ENCODE measurements at places on chromosomes 12 and 14. TPM values are rescaled to one million over a fixed set of nuclear protein-coding genes. Genes with fewer than 3 reads are reported as not detected.

GRCh38 chr12:91763654-91764370 is 381.8 kb downstream of the BTG1 start:
- DNase-seq: no peak
- no peak overlapping the region for H3K27ac ChIP-seq
- H3K36me3 ChIP-seq: no peaks in the 10 kb centered on the region
- no peaks in the 10 kb centered on the region for H3K4me1 ChIP-seq
- no peaks in the 10 kb centered on the region for H3K27me3 ChIP-seq
- no peak overlapping the region for H3K4me3 ChIP-seq

DNA sequence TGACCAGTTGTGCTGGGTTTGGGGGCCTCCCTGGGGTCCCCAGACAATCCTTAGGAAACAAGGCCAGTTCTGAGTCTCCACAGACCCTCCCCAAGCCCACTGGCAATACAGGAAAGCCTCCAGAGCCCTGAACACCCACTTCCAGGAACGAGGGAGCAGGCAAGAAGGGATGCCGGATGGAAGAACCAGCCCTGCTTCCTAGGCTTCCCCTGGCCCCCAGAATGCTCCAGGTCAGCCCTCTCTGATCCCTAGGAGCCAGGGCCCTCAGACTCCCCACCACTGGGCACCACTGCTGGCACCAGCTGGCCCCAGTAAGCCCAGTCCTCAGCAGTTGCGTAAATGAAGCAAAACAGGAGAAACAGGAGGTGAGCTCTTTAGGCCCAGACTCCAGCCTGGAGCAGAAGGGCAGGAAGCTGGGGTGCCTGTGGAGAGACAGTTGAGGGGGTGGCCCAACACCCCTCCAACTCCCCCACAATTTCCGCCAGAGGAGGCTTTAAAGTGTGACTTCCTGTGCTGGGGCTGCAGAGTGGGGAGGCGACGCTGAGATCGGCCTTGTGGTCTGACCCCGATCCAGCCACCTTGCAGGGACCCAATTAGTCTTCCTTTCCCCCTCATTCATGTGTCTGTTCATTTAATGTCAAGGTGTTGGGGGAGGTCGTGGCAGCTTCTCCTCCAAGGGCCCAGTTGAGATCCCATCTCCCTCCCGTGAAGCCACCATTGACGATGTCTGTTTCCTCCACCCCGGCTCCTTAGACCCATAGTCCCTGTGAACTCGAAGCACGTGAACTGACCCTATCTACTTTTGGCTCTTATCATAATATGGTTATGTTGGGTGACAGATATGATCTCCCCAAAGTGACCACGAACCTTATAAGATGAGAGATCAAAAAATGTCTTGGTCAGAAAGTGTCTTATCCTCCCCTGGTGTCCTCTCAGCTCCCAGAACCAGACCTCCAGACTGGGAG is 4.7 kb downstream of the TNFRSF1A start:
- no peaks in the 10 kb centered on the region for H3K36me3 ChIP-seq
- H3K27ac ChIP-seq: peak overlapping the region; percentile 98
- H3K27me3 ChIP-seq: no peaks in the 10 kb centered on the region
- H3K4me1 ChIP-seq: peaks cover 81% of the 10 kb centered on the region
- H3K4me3 ChIP-seq: peak overlapping the region; percentile 84

DDX55 gene
- total RNA-seq: 29.2 TPM

DNA sequence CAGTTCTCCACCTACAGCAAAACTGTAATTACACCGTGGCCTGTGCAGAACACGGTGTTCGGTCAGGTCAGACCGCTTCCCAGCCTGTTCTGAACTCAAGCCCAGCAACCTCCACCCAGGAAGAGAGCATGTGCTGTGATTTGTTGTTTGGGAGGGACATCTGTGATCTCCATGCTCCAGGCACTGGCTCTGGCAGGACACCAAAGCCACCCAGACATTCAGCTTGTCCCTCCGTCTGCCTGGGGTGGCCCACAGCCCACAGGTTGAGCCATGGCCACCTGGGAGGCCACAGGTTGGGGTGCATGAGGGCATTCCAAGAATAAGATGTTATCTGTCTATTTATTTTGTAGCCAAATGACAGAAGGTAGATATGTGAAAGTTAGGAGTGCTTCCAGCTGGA is 1091.1 kb downstream of the VRK1 start:
- no peak for DNase-seq
- no peaks in the 10 kb centered on the region for H3K36me3 ChIP-seq
- H3K27ac ChIP-seq: no peak overlapping the region
- no peaks in the 10 kb centered on the region for H3K27me3 ChIP-seq
- no peak overlapping the region for H3K4me3 ChIP-seq

GRCh38 chr12:122051231-122051876 is 27.2 kb upstream of the MLXIP start:
- DNase-seq: no peak
- H3K27me3 ChIP-seq: no peaks in the 10 kb centered on the region
- no peak overlapping the region for H3K4me3 ChIP-seq

DNA sequence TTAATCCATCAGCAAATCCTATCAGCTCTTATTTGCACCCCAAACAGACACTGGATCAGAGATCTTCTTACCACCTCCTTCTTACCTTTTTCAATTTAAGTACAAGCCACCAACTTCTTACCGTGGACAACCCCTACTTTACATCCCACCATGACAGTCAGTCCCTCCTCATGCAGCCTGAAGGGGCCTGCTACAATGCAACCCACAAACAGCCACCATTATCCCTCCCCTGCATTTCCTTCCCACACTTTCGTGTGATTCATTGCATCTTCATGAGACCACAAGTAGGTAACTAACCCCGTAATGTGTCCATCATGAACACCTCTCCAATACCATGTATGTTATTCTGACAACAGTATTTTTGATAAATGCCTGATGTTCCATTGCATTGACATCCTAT is 108.6 kb downstream of the BCL11B start:
- no peak overlapping the region for H3K27ac ChIP-seq
- no peaks in the 10 kb centered on the region for H3K4me1 ChIP-seq
- no peaks in the 10 kb centered on the region for H3K36me3 ChIP-seq
- no peak for DNase-seq
- H3K4me3 ChIP-seq: no peak overlapping the region
- no peaks in the 10 kb centered on the region for H3K27me3 ChIP-seq

- no peak overlapping the region for H3K4me3 ChIP-seq
- no peak for DNase-seq
- no peaks in the 10 kb centered on the region for H3K27me3 ChIP-seq
- no peaks in the 10 kb centered on the region for H3K4me1 ChIP-seq
Measured at GRCh38 chr12:25124493-25124892, 70.5 kb downstream of the DNAI7 start.

KRT72 gene
- total RNA-seq: not detected

DNA sequence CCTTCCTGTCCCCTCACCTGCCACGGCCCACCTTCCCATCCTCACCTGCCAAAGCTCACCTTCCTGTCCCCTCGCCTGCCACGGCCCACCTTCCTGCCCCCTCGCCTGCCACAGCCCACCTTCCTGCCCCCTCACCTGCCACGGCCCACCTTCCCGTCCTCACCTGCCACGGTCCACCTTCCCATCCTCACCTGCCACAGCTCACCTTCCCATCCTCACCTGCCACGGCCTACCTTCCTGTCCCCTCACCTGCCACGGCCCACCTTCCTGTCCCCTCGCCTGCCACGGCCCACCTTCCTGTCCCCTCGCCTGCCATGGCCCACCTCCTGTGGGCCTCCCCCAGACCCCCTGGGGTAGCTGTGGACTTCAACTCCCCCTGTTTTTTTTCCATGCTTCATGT is 48.8 kb upstream of the GPR68 start:
- H3K4me1 ChIP-seq: no peaks in the 10 kb centered on the region
- no peak overlapping the region for H3K27ac ChIP-seq
- H3K36me3 ChIP-seq: peaks cover 12% of the 10 kb centered on the region
- no peak overlapping the region for H3K4me3 ChIP-seq

RHEBL1 gene
- total RNA-seq: not detected

DNA sequence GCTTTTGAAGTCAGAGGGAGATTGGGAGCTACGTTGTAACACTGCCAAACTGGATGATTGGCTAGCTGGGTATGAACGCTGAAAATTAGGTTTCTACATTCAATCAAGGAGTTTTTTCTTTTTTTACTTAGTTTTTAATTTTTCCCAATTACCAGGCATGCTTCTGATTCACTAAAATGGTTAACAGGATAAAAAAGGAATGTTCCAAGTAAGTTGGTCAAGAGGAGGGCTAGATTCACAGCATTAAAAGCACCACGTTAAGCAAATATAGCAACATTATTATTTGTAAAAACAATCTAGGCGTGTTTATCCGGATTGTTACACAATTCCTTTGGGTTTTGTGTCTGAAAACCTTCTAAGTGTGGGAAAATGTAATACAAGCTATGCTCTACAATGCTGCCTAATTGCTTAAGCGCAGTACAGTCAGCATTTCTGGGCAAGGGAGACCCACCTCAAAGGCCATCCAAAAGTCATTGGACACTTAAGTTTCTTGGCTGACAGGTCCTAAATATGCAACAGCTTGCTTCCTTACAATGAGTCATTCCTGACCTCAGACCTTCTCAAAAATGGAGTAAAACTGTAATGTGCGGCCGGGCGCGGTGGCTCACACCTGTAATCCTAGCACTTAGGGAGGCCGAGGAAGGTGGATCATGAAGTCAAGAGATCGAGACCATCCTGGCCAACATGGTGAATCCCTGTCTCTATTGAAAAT is 1.2 kb downstream of the RPLP0 start:
- H3K4me3 ChIP-seq: peak overlapping the region; percentile 95
- no peak for DNase-seq
- H3K4me1 ChIP-seq: peaks cover 45% of the 10 kb centered on the region
- no peaks in the 10 kb centered on the region for H3K27me3 ChIP-seq
- peak overlapping the region; percentile 96 for H3K27ac ChIP-seq

DNA sequence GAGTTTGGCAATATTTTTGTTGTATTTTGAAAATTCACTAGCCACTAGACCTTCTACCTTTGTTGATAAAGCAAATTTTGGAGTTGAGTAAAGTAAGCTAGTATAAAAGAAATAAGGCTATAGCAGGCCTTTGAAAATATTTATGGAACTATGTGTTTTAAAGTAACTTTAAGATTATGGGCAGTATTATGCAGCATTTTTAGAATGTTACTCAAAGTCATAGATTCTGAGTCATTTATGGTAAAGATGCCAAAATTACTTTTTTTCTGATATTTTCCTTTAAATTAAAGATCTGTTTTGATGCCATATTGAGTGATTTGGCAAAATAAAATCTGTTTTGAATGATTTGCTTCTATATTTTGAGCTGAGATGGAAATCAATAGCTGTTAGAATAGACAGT is 57.2 kb downstream of the SYNE2 start:
- H3K4me1 ChIP-seq: peaks cover 10% of the 10 kb centered on the region
- no peaks in the 10 kb centered on the region for H3K36me3 ChIP-seq
- no peak overlapping the region for H3K4me3 ChIP-seq
- no peaks in the 10 kb centered on the region for H3K27me3 ChIP-seq
- no peak overlapping the region for H3K27ac ChIP-seq
- DNase-seq: no peak

BATF gene
- total RNA-seq: not detected

- H3K4me3 ChIP-seq: no peak overlapping the region
- H3K27ac ChIP-seq: no peak overlapping the region
- H3K27me3 ChIP-seq: no peaks in the 10 kb centered on the region
- no peaks in the 10 kb centered on the region for H3K36me3 ChIP-seq
- DNase-seq: no peak
Measured at GRCh38 chr12:24854908-24855307, 94.0 kb downstream of the BCAT1 start.

DNA sequence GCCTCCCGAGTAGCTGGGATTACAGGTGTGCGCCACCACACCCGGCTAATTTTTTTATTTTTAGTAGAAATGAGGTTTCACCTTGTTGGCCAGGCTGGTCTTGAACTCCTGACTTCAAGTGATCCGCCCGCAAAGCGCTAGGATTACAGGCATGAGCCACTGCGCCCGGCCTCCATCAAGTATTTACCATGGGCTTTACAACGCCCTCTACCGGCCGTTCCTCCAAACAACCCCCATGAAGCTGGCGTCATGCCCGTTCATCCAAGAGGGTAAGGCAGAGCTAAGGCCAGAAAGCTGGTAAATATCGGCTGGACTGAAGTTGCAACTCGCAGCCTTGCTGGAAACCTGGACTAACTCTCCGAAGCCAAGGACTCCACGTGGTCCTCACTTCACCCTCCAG is 41.6 kb downstream of the RNF34 start:
- no peak overlapping the region for H3K4me3 ChIP-seq
- no peak for DNase-seq
- H3K27me3 ChIP-seq: no peaks in the 10 kb centered on the region

- no peaks in the 10 kb centered on the region for H3K27me3 ChIP-seq
- no peaks in the 10 kb centered on the region for H3K4me1 ChIP-seq
- H3K27ac ChIP-seq: no peak overlapping the region
- DNase-seq: no peak
Measured at GRCh38 chr12:132477703-132478432, 12.1 kb upstream of the FBRSL1 start.

LYSET gene
- total RNA-seq: 21.7 TPM

GRCh38 chr12:76546889-76547288 is 12.7 kb downstream of the OSBPL8 start:
- no peak for DNase-seq
- peaks cover 23% of the 10 kb centered on the region for H3K27me3 ChIP-seq
- H3K4me3 ChIP-seq: no peak overlapping the region
- no peak overlapping the region for H3K27ac ChIP-seq

CD163 gene
- total RNA-seq: 80.3 TPM

- no peaks in the 10 kb centered on the region for H3K27me3 ChIP-seq
- no peak overlapping the region for H3K4me3 ChIP-seq
- no peak overlapping the region for H3K27ac ChIP-seq
- no peaks in the 10 kb centered on the region for H3K4me1 ChIP-seq
- H3K36me3 ChIP-seq: no peaks in the 10 kb centered on the region
Measured at GRCh38 chr12:130970165-130970907, 16.6 kb downstream of the ADGRD1 start.

- no peaks in the 10 kb centered on the region for H3K36me3 ChIP-seq
- no peaks in the 10 kb centered on the region for H3K27me3 ChIP-seq
- peak overlapping the region; percentile 78 for H3K4me3 ChIP-seq
- DNase-seq: no peak
- peaks cover 45% of the 10 kb centered on the region for H3K4me1 ChIP-seq
Measured at GRCh38 chr12:74538491-74539258, 1.0 kb downstream of the ATXN7L3B start.

NANOG gene
- not detected for total RNA-seq

LIN7A gene
- total RNA-seq: 7.9 TPM

RERGL gene
- total RNA-seq: 1.2 TPM

DNA sequence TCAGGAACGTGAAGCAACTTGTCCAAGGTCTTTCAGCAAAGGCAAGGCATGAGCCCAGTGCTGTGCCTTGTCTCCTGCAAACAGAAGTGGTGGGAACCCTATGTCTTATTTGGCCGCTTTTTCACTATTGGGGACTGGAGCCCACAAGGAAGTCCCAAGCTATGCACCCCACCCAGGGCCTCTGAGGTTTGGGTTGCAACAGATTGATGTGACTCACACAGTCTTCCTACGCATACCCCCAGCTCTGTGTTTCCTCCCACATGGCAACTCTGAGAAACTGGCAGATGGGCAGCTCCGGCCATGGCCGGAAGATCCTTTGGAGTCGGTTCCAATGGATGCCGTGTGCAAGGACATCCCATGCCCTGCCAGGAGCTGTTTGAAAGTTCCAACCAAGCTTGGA is 28.3 kb upstream of the CMKLR1 start:
- no peaks in the 10 kb centered on the region for H3K36me3 ChIP-seq
- H3K27me3 ChIP-seq: no peaks in the 10 kb centered on the region
- no peaks in the 10 kb centered on the region for H3K4me1 ChIP-seq
- H3K4me3 ChIP-seq: no peak overlapping the region
- no peak overlapping the region for H3K27ac ChIP-seq

Data from transverse colon (tissue), 4 donors.